ENCODE measurements at places on chromosomes 2 and 18. TPM values are rescaled to one million over a fixed set of nuclear protein-coding genes. Genes with fewer than 3 reads are reported as not detected.

Gene EFHD1
- total RNA-seq, result not detected

Gene GNLY
- not detected for total RNA-seq

Gene DNAH7
- total RNA-seq, result 0.99 TPM

Gene LBH
- 351 TPM for total RNA-seq

Gene M1AP
- total RNA-seq, result not detected

Gene SLC9A4
- total RNA-seq, result not detected

DNA sequence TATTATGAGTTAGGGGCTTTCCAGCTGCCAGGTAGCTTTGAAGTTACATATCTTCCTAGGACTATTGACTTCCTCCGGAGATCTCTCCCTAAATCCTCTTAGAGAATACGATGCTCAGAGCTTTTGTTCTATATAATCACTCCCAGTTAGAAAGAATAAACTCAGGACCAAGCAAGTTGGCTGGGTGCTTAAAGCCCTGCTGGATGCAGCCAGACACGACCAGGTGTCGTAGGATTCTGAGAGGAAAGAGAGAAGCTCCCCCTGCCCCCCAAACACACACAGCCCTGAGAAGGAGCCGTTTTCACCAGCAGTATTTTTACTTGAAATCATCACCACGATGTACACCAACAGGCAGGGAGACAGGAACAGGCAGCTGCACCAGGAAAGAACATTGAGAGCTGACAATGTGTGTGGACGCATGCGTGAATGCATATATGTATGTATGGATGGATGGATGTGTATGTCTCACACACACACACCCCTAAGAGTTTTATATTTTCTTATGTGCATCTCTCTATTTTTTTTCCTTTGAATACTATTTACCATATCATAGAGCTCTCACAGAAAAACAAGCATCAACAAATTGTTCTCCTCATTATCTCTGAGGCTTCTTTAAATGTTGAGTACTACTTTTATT, 382.6 kb downstream of the EPHA4 start:
- H3K27me3 ChIP-seq, result no peaks in the 10 kb centered on the region
- H3K4me1 ChIP-seq, result no peaks in the 10 kb centered on the region

GRCh38 chr18:48761582-48761981, 189.2 kb downstream of the SMAD7 start:
- no peaks in the 10 kb centered on the region for H3K4me1 ChIP-seq
- peaks cover 29% of the 10 kb centered on the region for H3K36me3 ChIP-seq
- H3K27ac ChIP-seq, result no peak overlapping the region
- no peak overlapping the region for H3K4me3 ChIP-seq
- no peak for DNase-seq

- DNase-seq, result no peak
- H3K27ac ChIP-seq, result no peak overlapping the region
- H3K4me3 ChIP-seq, result no peak overlapping the region
- peaks cover 24% of the 10 kb centered on the region for H3K4me1 ChIP-seq
- H3K27me3 ChIP-seq, result no peaks in the 10 kb centered on the region
These were observed 25.7 kb downstream of the STEAP3 start for GRCh38 chr2:119249311-119249710.

GRCh38 chr18:44197832-44198611, 482.7 kb upstream of the SETBP1 start:
- H3K27ac ChIP-seq, result no peak overlapping the region
- no peak for DNase-seq
- no peaks in the 10 kb centered on the region for H3K36me3 ChIP-seq
- no peak overlapping the region for H3K4me3 ChIP-seq
- H3K4me1 ChIP-seq, result no peaks in the 10 kb centered on the region

DNA sequence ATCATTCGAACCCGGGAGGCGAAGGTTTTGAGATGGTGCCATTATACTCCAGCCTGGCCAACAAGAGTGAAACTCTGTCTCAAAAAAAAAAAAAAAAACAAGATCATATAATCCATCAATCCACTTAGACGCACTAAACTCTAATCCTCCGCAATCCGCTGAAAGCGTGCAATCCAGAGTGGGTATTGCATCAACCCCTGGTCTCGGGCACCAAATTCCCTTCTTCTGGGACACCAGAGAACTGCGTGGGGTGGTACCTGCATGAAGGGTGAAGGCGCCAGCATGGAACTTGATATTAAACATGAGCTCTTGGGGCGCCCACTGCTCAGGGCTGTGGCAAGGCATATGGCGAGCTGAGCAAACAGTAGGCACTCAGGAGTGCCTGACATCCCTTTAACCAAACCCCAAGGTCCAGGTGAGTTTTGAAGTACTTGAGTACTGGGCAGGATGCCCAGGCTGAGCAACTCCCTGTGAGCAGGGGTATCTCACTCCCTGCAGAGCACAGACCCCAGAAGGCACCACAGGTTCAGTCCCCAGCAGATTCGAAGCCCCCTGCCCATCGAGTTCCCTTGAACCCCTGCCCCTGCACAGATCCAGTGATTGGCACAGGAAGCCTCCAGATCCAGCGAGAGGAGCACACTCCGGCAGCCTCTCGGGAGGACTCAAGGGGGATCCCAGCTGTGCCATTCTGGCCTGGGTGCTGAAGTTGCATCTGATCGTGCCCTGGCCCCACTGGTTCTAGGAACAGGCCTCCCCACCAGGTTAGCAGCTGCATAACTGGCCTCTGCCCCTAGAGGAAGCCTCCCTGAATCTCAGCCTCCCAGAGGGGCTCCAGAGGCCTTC, 8.0 kb downstream of the ALPI start:
- H3K4me1 ChIP-seq, result no peaks in the 10 kb centered on the region
- H3K27ac ChIP-seq, result no peak overlapping the region
- H3K36me3 ChIP-seq, result no peaks in the 10 kb centered on the region
- DNase-seq, result no peak
- peaks cover 3% of the 10 kb centered on the region for H3K27me3 ChIP-seq

GRCh38 chr2:20621366-20622295, 29.3 kb downstream of the HS1BP3 start:
- H3K36me3 ChIP-seq, result peaks cover 5% of the 10 kb centered on the region
- no peaks in the 10 kb centered on the region for H3K27me3 ChIP-seq
- peaks cover 27% of the 10 kb centered on the region for H3K4me1 ChIP-seq
- no peak for DNase-seq
- H3K27ac ChIP-seq, result no peak overlapping the region
- no peak overlapping the region for H3K4me3 ChIP-seq

DNA sequence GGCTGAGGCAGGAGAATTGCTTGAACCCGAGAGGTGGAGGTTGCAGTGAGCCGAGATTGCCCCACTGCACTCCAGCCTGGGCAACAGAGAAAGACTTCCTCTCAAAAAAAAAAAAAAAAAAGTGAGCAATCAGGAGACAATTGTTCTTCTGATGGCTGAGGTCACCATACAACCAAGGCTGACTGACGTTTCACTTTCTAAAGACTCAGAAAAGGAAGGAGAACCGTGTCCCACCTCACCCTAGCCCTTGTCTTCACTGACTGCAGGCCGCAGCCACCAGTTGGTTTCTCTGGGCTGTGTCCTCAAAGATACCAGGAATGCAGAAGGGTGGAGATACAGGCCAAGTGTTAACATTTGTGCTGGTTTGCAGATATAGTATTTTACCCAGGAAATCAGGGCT, 7.7 kb upstream of the SLC35F6 start:
- H3K4me3 ChIP-seq, result no peak overlapping the region
- peaks cover 16% of the 10 kb centered on the region for H3K4me1 ChIP-seq
- no peaks in the 10 kb centered on the region for H3K36me3 ChIP-seq
- no peaks in the 10 kb centered on the region for H3K27me3 ChIP-seq
- no peak overlapping the region for H3K27ac ChIP-seq

GRCh38 chr2:145116834-145117725, 597.2 kb upstream of the ZEB2 start:
- no peaks in the 10 kb centered on the region for H3K4me1 ChIP-seq
- H3K4me3 ChIP-seq, result no peak overlapping the region
- H3K27ac ChIP-seq, result no peak overlapping the region
- DNase-seq, result no peak
- no peaks in the 10 kb centered on the region for H3K27me3 ChIP-seq
- no peaks in the 10 kb centered on the region for H3K36me3 ChIP-seq

- no peaks in the 10 kb centered on the region for H3K27me3 ChIP-seq
- no peaks in the 10 kb centered on the region for H3K4me1 ChIP-seq
- H3K36me3 ChIP-seq, result no peaks in the 10 kb centered on the region
- no peak overlapping the region for H3K4me3 ChIP-seq
- no peak for DNase-seq
These were observed 141.5 kb upstream of the MYCN start for GRCh38 chr2:15798701-15799431.

DNA sequence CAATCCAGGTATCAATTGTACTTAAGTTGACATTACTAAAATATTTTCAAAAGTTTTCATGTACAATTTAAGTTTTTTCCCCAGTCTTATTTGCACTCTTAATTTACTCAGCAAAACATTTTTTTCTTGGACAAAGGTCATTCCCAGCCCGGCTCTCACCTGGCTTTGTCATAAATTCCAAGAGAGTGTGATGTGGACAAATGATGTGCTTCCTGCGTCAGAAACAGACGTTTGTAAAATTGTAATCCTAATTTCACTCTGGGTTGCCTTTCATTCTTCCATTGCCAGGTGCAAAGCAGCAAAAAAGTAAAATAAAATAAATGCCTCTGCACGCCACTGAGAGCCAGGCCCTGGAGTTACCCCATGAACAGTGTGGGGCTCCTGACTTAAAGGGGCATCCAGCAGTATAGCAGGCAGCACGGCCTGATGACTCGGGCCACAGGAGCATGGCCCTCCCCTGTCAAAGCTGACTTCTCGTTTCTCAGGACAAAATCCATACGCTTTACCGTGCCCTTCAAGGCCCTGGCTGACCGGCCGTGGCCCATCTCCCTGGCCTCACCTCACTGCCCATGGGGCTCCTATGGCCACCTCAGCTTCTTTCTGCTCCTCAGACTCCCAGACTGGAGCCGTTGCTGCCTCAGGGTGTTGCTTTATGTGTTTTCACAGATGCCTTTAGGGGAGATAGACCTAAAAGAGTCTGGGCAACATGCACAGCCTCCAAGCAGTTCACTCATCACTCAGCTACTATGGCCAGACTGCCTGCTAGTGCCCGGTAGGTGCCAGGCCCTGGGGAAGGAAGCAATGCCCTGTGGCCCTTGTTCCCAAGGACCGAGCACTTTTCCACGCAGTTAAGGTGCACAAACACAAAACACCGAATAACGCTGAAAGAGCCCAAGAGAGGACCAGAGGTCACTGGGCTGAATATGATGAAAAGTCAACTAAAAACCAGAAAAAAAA, 7.6 kb upstream of the TMEM185B start:
- no peak for DNase-seq
- peaks cover 3% of the 10 kb centered on the region for H3K4me1 ChIP-seq
- no peak overlapping the region for H3K27ac ChIP-seq
- H3K36me3 ChIP-seq, result no peaks in the 10 kb centered on the region
- H3K4me3 ChIP-seq, result no peak overlapping the region

- H3K27me3 ChIP-seq, result no peaks in the 10 kb centered on the region
- H3K4me1 ChIP-seq, result no peaks in the 10 kb centered on the region
- no peak overlapping the region for H3K4me3 ChIP-seq
- H3K36me3 ChIP-seq, result no peaks in the 10 kb centered on the region
- H3K27ac ChIP-seq, result no peak overlapping the region
These were observed 97.3 kb downstream of the FMNL2 start for GRCh38 chr2:152432206-152432653.

DNA sequence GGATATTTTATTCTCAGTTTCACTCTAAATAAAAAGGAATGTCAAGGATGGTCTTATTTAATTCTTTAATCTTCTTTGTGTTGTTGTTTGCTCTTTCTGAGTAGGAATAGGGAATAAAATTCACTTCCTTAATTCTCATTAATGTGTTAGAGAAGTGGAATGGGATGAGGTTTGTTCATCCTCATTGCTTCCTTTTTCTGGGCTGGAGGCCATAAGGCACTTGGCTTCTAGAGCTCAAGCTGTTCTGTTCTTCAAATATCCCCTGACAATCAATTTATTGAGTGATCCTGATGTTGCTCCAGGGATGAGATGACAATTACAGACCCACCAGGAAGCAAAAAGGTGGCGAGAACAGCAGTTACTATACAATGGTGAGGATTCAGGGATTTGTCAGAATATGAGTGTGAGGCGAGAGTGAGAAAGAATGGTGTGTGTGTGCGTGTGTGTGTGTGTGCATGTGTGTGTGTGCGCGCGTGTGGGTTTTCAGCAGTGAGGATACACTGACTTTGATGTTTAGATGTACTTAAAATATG, 557.6 kb upstream of the FANCL start:
- H3K27me3 ChIP-seq, result no peaks in the 10 kb centered on the region
- H3K4me3 ChIP-seq, result no peak overlapping the region
- no peaks in the 10 kb centered on the region for H3K36me3 ChIP-seq
- no peaks in the 10 kb centered on the region for H3K4me1 ChIP-seq
- no peak overlapping the region for H3K27ac ChIP-seq

- no peak for DNase-seq
- no peak overlapping the region for H3K27ac ChIP-seq
- no peak overlapping the region for H3K4me3 ChIP-seq
- H3K4me1 ChIP-seq, result no peaks in the 10 kb centered on the region
These were observed 142.9 kb upstream of the ZSWIM2 start for GRCh38 chr2:186991766-186992417.

DNA sequence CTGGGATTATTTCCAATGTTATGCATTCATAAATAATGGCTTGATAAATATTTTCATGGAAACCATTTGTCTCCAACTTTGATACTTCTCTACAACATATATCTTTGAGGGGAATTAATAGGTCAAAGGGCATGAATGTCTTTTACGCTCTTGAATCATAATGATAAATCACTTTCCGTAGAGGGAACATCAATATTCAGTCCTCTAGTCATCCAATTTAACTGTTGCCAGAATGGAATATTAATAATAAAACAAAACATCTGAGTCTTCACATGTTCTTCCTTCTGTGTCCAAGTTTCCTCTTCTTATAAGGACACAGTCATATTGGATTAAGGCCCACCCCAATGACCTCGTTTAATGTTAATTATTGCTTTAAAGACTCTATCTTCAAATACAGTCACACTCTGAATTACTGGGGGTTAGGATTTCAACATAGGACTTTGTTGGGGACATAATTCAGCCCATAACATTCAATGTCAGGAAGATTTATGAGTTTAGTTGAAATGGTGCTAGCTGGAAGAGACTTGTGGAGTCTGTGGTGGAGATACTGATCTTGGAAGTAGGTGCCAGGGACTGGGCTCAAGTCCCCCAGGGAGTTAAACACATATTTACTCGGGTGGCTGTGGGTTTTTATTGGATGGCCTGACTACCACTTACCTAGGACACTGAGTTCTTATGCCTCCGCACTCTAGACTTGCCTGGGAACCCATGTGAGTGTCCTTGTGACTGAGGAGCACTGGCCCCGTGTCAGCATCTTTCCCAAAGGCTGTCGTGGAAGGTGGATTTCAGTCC, 85.0 kb upstream of the SEC11C start:
- no peak overlapping the region for H3K27ac ChIP-seq
- no peaks in the 10 kb centered on the region for H3K4me1 ChIP-seq
- no peaks in the 10 kb centered on the region for H3K36me3 ChIP-seq
- H3K4me3 ChIP-seq, result no peak overlapping the region

Data from fibroblast of lung (primary cell).